Central memory CD4-positive, alpha-beta T cell (primary cell): ENCODE measurements at places on chromosomes 2 and 18.

DNA sequence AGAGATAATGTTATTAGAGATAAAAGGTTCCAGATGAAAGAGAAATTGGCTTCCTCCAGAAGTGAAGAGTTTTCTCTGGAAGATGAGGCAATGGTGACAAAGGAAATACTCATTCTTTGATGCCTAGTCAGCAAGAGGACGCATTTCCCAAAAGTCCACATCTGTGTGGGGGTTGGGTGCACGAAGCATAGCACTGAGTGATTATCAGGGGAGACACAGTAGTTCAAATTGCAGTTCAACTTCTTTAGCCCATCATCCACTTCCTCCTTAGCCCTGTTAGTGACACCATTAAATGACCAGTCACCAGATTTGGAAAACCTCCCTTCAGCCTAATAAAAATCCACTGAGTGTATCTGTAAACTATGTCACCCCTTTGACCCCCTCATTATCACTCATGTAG lies 80.9 kb upstream of the PHLPP1 start:
- DNase-seq: no peak

DNA sequence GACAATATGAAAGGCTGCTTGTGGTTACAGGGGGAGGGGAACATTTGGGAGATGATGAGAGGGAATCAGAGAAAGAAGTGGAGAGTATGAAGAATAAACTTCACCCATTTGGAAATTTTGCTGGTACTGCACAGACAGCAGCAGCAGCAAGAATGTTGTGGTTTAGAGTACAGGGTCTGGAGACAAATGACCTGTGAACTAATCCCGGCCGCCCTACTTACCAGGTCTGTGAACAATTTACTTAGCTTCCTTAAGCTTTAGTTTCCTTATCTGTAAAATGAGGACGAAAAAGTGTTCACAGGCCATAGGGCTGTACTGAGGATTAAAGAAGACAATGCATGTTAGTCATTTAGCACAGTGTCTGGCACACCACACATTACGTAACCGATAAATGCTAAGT lies 685.4 kb upstream of the CELF4 start:
- no peak for DNase-seq

GRCh38 chr2:237359894-237360780 lies 53.8 kb downstream of the COL6A3 start:
- no peak for DNase-seq

DNA sequence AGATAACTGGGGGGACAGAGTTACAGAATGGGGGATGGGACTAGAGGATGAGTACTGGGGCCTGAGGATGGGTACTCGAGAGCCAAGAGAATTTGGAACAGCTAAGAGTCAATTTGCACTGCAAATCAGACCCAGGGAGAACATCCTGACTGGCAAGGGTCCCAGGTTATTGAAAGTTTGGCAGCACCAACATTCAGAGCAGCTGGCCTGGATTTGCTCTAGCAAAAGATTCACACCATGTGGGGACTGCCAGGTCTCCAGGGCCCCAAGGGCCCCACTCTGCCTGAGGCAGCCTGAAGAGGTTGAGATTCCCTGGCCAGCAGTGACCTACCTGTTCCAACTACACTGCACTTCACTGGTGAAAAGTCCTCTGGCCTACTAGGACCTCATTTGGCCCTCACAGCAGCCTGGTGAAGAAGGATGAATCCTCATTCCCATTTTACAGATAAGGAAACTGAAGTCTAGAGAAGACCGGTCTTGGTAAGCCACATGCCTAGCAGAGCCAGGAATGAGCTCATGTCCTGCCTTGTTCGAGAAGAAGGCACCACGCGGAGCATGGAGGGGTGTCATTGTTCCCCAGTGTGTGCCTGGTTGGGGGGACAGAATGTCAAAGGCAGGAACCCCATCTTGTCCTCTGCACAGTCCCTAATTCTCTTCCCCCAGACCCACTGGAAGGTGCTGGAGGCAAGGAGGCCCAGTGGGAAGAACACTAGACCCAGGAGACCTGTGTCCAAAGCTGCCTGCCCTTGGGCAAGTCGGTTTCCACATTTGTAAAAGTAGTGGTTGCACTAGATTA lies 258.6 kb downstream of the TNS1 start:
- DNase-seq: no peak

GRCh38 chr2:129798301-129798581 lies 181.2 kb upstream of the RAB6C start:
- DNase-seq: no peak

- peak; percentile 34 for DNase-seq
Observed at GRCh38 chr2:69565431-69565839, 78.1 kb downstream of the AAK1 start.

DNA sequence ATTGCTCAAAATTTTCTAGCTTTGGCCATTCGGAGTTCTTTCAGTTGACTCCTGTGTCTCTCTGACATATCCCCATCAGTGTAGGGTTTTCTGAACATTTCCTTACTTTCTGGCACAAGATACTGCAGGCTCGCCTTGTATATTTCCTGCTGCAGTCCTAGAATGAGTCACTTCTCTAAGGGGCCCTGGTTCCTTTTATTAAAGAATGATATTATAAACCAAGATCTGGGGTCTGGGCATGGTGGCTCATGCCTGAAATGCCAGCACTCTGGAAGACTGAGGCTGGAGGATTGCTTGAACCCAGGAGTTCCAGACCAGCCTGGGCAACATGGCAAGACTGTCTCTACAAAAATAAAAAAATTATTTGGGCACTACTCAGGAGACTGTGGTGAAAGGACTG lies 3.0 kb upstream of the RPL37A start:
- DNase-seq: no peak

DNA sequence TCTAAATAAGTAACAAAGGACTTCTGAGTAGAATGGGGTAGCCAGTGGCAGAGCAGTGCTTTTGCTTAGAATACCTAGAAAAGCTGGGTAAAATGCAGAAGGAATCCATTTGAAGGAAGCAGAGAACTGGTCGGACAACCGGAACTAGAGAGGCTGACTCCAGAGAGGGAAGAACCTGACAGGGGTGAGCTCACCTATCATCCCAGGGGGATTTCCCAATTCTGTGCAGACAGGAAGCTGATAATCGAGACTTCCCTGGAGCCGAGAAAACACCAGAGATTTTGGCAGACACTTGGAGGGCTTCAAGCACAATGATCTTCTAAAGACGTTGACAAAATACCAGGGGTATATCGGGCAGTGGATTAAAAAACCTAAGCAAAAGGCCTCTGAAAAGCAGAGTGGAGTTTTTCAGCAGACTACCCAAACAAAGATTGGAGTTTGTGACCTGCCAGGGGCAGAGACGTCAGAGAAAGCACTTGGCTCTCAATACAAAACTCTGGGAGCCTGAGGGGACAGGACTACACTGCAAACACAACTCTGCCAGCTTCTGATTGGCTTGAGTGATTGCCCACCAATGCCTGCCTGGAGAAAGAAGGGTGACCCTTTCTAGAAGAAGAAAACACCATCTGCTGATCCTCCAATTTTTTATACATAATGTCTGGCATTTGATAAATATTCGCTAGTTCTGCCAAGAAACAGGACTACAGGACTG lies 67.5 kb upstream of the TTN start:
- no peak for DNase-seq

DNA sequence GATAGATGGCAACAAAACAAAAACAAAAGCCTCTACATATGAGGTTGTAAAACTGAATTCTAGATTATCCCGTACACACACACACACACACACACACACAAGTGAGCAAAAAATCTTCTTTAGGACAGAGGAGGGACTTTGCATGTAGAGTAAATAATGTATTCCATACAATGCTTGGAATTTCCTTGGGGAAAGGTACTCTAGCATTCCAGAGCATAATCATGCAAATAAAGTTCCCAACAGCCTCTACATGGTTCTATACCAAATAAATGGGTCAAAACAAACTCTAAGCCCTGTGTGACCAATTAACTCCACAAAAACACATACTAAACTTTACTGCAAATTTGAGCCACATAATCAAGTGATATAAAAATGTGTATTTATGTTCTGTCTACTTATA lies 191.4 kb downstream of the RBM43 start:
- DNase-seq: no peak

GRCh38 chr2:236170590-236171165 lies 2.5 kb upstream of the GBX2 start:
- no peak for DNase-seq

DNA sequence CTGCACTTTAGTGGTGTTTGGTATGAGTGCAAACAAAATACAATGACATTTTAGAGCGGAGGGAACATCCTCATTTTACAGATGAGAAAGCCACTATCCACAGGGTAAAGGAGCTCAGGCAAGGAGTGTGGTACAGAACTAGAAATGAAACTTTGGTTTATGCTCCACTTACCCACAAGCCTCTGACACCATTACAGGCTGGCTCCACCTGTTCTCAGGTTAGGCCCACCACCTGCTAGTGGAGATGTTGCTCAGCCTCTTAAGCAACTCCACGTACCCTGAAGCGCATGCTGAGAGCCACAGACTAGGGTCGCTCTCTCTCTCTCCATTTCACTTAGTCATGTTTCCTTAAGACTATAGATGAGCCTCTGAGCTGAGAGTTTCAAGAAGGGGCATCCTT lies 130.0 kb downstream of the MBD2 start:
- no peak for DNase-seq

- DNase-seq: no peak
Observed at GRCh38 chr18:49067071-49067470, 116.3 kb upstream of the SMAD7 start.

GRCh38 chr2:240651185-240651584 lies 25.9 kb downstream of the GPR35 start:
- no peak for DNase-seq

DNA sequence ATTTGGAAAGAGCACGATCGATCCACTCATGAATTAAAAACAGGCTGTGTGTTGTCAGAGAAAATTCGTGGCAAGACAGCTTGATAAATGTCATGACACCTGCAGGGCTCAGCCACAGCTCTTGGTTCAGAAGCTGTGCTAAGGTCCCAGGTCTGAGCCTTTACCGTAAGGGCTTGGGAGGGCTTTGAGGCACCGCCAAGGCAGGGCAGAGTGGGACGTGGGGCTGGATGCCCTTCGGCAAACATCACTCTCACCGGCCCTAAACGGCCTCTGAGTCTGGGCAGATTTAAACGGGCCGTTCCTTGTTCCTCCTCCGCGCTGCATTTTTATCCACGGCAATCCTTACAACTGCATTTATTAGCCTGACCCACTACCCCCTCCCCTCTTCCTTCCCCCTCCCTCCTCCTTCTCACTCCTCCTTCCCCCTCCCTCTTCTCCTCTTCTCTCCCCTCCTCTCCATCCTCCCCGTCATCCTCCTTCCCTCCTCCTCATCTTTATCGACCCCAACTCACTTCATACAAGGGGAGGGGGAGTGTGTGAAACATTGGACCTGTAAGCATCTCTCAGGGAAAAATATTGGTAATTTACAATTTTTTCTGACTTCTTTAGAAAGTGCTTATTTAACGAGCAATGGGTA lies 33.9 kb downstream of the MBP start:
- no peak for DNase-seq

DNA sequence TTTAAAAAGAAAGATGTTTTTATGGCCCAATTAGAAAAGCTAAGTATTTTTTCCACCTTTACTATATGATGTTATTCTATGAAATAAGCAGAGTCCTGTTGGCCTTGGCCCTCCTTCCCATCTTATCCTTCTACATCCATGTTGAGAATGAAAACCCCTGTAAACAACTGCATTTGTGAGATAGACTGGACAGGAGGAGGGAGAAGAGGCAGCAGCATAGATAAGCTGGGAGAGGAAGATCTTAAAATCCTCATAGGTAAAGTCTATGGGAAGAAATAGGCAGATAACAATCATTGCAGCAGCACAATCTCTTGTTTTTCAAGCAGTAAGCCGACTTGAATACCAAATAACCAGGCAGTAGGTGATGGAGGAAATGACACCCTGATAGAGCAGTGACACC lies 207.6 kb upstream of the PARD3B start:
- DNase-seq: no peak

- DNase-seq: no peak
Observed at GRCh38 chr18:46098616-46098933, 479 bp upstream of the ATP5F1A start.

GRCh38 chr2:182745061-182745460 lies 29.0 kb downstream of the DNAJC10 start:
- DNase-seq: no peak
